HFF-Myc (cell line): ENCODE measurements at places on chromosomes 12 and 14.
A peak's percentile ranks its signal among the peaks of the same experiment; 100 is the strongest.

DNA sequence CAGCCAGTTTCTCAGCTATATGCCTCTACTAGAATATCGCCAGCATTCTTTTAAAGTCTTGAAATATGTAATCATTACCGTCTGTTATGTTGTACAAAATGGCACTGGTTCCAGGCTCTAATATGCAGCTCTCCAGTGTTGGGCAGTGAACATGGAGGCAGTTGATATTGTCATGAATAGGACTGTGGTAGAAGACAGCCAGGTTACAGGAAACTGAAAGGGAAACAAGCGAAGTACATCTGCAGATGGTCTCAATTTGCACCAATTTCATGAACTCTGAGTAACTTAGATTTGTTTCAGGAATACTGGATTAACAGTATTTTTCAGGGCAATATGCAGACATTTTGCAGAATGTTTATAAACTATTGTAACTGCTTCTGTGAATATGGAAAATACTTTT, 13.4 kb upstream of the KLHL42 start:
- no peak for DNase-seq

GRCh38 chr14:91264151-91265150, 19.9 kb upstream of the GPR68 start:
- no peak for DNase-seq

- peak; percentile 49 for DNase-seq
Observed at GRCh38 chr12:43444940-43445564, 107.0 kb downstream of the ADAMTS20 start.

- DNase-seq: no peak
Observed at GRCh38 chr14:22820731-22821130, 5.5 kb upstream of the SLC7A7 start.

- no peak for DNase-seq
Observed at GRCh38 chr12:19483727-19484126, 44.4 kb downstream of the AEBP2 start.
